ENCODE measurements at places on chromosomes 5 and 9.

- no peak for DNase-seq
Measured at GRCh38 chr9:129237803-129238202, 59.7 kb upstream of the IER5L start.

DNA sequence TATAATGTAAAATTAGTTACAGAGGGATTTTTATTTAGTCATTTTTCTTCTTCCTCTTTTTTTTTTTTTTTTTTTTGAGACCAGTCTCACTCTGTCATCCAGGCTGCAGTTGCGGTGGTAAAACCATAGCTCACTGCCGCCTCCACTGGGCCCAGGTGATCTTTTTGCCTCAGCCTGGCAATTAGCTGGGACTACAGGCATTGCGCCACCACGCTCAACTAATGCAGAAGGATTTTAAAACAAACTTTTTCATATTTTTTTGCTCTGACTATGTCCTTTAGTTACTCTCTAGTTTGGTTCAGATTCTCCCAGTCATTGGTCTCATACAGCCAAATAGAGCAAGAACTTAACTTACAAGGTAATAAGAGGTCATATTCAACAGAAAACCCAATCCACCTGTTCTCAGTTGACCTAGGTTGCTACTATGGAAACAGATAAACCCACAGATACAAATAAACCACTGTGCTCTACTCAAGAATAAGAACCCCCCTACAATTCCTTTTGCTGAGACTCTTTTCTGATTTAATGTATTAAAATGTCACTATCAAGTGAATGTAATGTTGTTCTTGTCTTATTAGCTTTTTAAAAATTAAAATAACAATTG, 50.1 kb upstream of the TTC39B start:
- no peak for DNase-seq

DNA sequence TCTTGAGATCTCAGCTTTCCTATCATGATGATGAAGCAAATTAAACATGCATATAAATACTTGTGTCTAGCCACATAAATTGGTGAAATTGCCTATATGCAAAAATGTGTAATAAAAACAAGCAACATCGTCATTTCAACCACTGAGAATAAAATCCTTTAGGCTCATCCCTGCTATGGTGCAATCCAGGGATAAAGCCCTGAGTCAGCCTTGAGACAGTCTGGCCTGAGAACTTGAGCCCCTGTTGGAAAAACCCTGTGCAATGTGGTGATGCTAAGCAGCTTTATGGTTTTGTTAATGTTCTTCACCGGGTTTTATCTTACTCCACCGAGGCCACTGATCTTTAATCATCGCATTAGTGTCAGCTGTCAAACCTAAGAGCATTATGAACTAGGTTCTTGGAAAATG, 170.5 kb downstream of the DCP2 start:
- DNase-seq, result no peak

DNA sequence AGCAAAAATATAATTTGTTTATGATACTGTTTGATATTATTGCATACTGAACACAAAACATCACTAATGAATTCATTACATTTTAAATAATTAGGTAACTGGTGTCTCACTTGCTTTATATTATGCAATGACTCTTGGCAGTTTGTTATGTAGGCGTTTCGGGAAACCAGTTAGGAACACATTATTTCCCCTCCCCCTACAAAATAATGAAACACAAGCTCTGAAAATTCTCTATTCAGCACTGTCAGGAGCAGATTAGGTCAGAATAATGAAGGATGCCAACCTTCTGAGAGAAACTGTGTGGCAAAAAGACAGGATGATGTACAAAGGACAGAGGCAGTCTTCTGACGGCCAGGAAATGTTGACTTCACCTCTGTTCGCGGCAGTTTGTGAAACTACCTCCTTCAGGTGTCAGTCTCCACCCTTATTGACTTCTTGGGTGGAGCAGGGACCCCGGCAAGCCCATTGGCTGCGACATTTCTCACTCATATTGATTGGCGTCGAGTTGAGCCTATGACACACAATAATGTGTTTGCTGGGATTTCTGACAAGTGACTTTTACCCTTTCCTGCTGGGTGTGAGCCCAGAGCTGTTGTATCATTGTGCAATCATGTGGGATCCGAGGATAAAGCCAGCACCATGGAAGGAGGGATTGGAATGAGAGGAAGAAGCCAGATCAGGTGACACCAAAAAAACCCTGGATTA, 33.9 kb downstream of the SH3PXD2B start:
- DNase-seq, result no peak

DNA sequence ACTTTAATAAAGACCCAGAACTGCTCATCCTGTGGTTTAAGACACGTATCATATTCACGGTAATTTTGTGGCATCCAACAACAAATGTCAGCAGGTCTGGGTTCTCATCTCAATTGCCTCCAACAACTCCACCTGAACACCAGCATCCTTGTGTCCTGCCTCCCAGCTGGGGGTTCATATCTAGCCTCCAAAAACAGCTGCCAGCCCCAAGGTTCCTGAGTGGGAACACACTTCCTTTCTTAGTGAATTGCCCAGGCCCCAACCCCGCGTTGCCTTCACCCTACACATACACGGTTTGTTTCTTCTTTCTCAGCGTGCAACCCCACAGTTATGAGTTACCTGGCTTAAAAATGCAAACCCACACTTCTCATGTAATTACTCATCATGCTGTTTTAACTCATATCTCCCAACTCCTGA, 77.9 kb downstream of the SEMA4D start:
- DNase-seq, result no peak

- no peak for DNase-seq
Measured at GRCh38 chr9:100690438-100690837, 112.6 kb downstream of the CAVIN4 start.

DNA sequence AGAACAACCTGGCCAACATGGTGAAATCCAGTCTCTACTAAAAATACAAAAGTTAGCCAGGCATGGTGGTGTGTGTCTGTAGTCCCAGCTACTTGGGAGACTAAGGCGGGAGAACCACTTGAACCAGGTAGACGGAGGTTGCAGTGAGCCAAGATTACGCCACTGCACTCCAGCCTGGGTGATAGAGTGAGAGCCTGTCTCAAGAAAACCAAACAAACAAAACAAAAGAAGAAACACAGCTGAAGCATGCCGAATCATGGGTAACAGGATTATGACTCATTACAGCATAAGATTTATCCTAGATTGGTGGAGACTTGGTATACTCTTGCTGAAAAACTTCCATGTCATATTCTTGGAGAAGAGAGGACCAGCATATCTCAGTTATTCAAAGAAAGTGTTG, 236.7 kb upstream of the CCNH start:
- DNase-seq, result no peak

- no peak for DNase-seq
Measured at GRCh38 chr5:112995764-112996618, 19.4 kb downstream of the DCP2 start.

- no peak for DNase-seq
Measured at GRCh38 chr9:28810388-28811075, 1237.3 kb upstream of the C9orf72 start.

DNA sequence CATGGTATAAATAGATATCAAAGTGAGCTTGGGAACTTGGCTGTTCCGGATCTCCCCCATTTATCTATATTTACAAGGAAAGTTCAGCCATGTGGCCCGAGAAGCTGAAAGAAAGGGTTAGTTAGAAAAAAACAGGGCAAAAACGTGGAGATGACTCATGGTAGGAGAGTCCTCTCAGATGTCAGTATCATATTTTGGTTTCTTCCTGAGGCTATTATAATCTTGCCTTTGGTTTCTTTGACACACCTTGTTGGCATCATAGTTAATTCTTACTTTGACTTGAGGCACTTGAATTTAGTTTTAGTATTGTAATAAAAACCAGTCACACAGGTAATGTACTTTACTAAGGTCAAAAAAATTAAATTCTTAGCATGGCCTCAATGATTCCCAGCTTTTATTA, 59.9 kb downstream of the GABRA6 start:
- DNase-seq, result no peak

GRCh38 chr5:107359916-107360234, 310.9 kb downstream of the EFNA5 start:
- DNase-seq, result no peak

- no peak for DNase-seq
Measured at GRCh38 chr5:96569332-96569731, 92.8 kb upstream of the CAST start.

GRCh38 chr5:6979061-6979460, 265.8 kb downstream of the TENT4A start:
- no peak for DNase-seq

DNA sequence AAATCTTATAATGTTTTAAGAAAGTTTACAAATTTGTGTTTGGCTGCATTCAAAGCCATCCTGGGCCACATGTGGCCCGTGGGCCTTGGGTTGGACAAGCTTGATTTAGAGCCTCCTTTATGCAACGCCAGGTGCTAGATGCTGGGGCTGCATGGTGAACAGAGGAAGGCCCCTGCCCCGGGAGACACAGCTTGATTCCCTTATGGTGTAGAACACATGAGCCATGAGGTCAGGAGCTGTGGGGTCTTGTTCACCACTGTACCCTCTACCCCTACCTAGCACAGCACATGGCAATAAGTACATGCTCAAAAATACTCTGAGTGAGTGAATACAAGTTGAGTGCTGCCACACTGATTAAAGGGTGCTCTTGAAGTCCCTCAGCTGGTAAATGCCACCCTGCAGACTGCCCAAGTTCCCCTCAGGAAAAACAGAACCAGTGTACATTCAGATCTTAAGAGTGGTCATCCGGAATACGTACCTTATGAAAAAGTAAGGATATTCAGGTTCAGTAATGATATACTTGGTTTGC, 71.9 kb downstream of the ARRDC3 start:
- DNase-seq, result no peak

DNA sequence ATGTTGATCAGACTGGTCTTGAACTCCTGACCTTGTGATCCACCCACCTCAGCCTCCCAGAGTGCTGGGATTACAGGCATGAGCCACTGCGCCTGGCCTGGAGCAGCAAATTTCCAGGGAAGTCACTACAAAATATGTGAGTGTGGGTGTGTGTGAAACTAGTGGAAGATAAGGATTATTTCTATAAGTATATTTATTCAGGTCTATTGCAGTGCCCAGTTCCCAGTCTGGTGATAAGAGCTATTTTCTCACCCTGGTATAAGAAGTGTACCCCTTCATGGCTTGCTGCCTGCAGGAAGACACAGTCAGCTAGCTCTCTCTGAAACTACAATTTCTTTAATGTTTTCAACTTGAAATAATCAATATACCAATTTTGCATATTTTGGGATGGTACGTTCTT, 37.1 kb downstream of the TARS1 start:
- no peak for DNase-seq

DNA sequence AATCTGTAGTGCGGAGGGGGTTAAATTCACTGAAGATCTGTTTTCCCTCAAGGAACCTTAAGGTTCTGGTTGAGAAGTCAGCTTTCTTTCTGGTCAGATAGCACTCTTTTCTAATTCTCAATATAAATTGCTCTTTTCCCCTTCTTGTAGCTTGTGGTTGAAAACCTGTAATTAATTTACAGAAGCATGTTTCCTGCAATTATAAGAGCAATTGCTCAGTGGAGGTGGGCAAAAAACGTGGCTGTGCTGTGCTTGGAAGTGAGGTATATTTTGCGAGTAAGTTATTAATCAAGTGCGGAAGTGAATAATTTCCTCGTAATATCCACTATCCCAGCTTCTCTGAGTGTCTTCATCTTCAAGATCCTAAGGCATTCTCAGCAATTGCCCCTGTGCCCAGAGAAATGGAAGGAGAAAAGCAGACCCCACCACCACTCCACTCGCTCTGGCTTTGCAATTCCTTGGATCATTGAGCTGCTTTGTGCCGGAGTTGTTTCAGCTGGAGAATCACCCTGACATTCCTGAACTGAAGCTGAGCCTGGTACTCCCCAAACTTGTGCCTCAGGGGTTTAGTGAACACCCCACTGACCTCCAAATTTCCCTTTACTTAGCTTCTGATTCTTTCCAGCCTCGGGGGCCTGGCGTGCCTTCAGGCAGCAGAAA, 140.6 kb downstream of the LRRC70 start:
- DNase-seq, result no peak

DNA sequence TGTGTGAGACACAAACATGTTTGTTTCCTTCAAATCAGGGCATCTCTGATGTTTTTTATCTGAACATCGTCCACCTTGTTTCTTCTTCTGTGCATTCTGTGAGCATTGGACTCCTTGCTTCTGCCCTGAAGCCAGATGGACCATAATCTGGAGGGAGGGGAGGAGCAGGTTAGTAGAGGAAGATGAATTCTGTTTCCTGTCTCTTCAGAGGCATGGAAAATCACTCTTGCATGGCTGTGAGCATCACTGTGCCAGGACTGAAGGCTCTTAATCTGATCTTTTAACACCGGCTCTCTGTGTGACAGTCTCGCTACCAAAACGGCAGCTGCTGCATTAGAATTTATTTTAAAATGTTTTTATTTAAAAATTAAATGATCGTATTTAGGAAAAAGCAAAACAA, 43.3 kb downstream of the TLE4 start:
- DNase-seq, result no peak

- DNase-seq, result no peak
Measured at GRCh38 chr5:168892618-168893186, 313.5 kb upstream of the PANK3 start.

- no peak for DNase-seq
Measured at GRCh38 chr5:172971482-172971881, 12.1 kb upstream of the ATP6V0E1 start.

DNA sequence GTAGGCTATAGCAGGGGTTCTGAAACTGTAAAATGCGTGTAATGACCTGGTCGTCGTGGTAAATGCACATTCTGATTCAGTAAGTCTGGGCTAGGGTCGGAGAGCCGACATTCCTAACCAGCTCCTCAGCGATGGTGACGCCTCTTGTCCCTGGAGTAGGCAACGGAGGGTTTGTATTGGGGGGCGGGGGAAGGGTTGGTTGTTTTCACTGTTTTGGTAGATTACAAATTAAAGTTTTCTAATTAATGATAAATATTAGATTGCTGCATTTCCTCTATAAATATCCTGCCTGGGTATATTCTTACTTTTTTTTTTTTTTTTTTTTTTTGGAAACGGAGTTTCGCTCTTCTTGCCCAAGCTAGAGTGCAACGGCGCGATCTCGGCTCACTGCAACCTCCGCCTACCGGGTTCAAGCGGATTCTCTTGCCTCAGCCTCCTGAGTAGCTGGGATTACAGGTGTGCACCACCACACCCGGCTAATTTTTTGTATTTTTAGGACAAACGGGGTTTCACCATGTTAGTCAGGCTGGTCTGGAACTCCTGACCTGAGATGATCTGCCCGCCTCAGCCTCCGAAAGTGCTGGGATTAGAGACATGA, 566 bp upstream of the ALDH7A1 start:
- DNase-seq, result no peak

GRCh38 chr9:116476935-116477381, 210.1 kb upstream of the TRIM32 start:
- no peak for DNase-seq

DNA sequence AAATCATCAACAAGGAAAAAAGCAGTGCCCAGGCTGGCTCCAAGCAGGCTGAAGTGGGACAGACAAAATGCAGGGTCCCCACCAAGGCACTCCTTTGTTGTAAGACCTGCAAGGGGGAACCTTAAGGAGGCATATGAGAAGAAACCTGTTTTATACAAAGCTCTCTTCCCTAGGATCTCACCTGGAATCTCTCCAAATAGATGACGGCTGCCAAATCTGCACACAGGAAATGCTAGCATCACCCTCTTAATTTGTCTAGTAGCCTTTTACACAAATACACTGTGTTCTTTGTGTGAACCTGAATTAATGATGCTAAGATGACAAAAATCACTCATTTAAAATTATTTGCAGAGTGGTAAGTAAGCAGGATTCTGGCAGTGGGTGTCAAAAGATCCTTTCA, 280.2 kb downstream of the SPOCK1 start:
- DNase-seq, result no peak

GRCh38 chr9:70422371-70423043, 8.1 kb upstream of the KLF9 start:
- no peak for DNase-seq

- DNase-seq, result no peak
Measured at GRCh38 chr9:87442451-87442850, 55.2 kb upstream of the DAPK1 start.

Measured in activated gamma-delta T cell (primary cell).